ENCODE measurements at places on chromosomes 5 and 9.

- DNase-seq, result no peak
Measured at GRCh38 chr5:142499591-142500226, 174.9 kb upstream of the SPRY4 start.

DNA sequence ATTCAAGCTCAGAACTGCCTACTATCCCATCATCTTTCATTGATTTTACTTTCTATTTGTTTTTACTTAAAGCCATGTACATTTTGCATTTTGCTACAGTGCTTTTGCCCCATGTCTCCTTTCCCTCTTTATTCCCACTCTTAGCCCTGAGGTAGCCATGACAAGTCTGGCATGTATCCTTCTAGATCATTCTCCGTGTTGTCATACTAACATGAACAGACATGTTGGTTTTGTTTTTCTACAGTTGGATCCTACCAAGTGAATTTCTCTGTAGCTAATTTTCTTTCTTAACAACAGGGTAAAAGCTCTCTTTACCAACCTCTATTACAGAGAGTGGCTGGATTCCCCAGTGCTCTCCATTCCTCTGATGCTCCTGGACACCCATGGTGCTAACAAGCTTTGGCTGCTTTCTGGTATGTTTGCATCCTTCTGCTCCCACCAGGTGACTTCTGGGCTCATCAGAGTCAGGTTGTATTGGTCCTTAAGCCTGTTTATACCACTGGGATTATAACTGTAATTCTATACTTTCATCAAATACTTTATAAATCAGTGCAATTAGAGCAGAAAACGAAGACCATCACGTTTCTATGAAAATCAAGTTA lies 38.8 kb upstream of the BOD1 start:
- DNase-seq, result no peak

- DNase-seq, result peak; percentile 69
Measured at GRCh38 chr9:38088006-38088925, 19.2 kb upstream of the SHB start.

- no peak for DNase-seq
Measured at GRCh38 chr5:114612406-114612805, 250.5 kb downstream of the KCNN2 start.

DNA sequence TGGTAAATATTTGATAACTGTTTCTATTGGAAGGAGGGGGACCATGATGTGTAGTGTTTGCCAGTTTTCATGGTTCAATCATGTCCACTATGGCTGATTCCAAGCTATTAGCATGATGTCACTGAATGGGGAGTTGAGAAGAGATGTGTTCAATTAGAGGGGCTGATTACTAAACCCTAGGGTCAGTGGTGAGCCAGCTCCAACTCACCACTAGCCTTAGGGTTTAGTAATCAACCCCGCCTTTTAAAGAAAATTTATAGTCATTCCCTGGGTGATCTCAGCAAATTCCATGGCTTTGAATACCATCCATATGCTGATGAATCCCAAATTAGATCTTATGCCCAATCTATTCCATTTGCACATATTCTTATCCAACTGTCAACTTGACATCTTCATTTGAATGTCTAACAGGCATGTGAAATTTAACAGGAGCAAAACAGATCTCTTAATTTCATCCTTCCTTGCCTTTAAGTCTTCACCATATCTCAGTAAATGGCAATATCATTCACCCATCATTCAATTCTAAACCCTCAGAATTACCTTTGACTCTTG lies 98.8 kb downstream of the GCNT1 start:
- no peak for DNase-seq

DNA sequence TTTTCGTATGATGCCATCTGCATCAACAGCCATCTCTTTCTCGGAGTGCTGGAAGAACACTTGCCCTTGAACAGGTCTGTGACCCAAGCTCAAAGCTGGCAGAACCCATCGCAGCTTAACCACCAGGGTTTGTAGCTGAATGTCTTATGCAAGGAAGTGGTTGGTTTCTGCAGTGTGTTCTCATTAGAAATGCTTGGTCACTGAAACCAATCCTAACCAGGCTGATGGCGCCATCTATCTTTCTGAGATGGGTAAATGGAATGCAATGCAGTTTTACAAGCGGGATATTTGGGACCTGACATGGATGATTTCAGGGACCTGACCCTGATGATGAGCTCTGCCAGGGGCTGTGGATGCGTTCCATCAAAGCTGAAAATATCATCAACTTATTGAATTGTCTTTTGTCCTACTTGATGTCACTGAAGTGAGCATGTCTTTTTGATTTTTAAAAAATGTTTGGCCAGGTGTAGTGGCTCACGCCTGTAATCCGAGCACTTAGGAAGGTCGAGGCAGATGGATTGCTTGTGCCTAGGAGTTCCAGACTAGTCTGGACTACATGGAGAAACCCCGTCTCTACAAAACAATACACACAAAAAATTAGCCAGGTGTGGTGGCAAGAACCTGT lies 28.7 kb downstream of the DMRT3 start:
- peak; percentile 81 for DNase-seq

GRCh38 chr9:88530051-88530450 lies 4.9 kb upstream of the NXNL2 start:
- no peak for DNase-seq

- no peak for DNase-seq
Measured at GRCh38 chr9:120859361-120859760, 16.6 kb upstream of the PSMD5 start.

DNA sequence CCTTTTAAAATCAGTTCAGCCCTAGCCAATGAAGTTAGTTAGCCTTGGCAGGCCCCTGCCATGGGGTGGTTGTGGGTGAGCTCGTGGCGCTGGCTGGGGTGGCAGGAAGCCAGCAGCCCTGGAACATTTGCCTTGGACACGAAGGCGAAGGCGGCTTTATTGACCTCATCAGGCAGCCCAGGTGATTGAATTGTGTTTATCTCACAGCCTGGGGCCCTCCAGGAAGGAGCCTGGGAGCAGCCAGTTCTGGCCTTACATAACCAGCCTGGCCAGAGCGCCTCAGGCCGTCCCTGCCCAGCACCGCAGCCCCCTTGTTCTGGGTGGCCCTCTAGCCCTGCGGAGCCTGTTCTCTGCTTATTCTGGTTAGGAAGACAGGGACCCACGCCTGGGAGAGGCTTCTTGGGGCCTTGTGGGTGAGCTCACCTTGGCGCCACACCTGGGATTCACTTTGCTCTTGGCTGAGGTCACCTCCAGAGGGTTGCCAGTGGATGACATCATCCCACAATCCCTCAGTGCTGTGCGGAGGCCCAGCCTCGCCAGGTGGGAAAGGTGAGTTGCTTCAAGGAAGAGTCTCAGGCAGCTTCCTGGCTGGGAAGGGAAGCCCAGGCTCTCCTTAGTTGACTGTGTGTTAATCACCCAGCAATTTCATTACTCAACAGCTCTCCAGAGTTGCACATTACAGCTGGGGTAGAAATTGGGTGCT lies 54.4 kb upstream of the RPL26L1 start:
- DNase-seq, result peak; percentile 25

DNA sequence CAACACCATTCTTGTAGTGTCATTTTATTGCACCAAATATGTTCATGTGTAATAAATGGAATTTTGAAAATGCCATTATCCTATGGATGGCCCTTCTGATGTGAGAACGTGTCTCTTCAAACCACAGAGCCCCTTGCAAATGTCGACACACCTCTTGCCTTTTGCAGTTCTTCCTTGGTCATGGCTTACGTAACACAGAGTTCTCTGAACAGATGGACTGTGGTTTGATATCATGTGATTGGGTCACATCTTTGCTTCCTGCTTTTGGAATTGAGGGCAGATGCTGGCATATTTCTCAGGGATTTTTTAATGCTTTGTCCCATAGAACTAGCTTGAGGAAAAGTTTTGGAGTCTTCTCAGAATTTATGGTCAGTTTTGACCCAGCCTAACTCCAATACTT lies 4.6 kb downstream of the TGFBR1 start:
- peak; percentile 84 for DNase-seq

GRCh38 chr5:65255294-65255693 lies 226.4 kb downstream of the ADAMTS6 start:
- no peak for DNase-seq

GRCh38 chr5:126374109-126374416 lies 49.1 kb upstream of the GRAMD2B start:
- no peak for DNase-seq

- DNase-seq, result peak; percentile 45
Measured at GRCh38 chr9:108271646-108272348, 584.0 kb downstream of the ACTL7B start.

DNA sequence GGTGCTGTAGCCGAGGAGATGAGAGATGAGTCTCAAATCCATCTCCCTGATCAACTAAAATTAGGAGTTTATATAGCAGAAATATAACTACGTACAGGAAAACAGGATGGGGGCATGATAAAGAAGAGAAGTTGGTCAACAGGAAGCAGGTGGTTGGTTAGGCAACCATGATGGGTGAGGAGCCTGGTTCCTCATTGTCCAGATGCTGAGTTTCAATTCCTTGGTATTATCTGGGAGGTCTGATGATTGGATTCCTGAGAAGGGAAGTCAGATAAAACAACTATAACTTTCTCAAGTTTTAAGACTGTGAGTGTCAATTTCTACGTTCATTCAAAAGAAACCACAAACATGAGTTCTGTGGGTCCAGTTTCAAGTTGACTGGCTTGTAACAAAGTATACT lies 323.9 kb downstream of the MTRR start:
- no peak for DNase-seq

GRCh38 chr5:756171-756570 lies 28.4 kb downstream of the ZDHHC11B start:
- DNase-seq, result no peak

- DNase-seq, result no peak
Measured at GRCh38 chr5:44809956-44810420, 1.2 kb downstream of the MRPS30 start.

- no peak for DNase-seq
Measured at GRCh38 chr5:90097082-90097477, 312.5 kb downstream of the CETN3 start.

- no peak for DNase-seq
Measured at GRCh38 chr5:9013147-9013546, 532.7 kb downstream of the SEMA5A start.

DNA sequence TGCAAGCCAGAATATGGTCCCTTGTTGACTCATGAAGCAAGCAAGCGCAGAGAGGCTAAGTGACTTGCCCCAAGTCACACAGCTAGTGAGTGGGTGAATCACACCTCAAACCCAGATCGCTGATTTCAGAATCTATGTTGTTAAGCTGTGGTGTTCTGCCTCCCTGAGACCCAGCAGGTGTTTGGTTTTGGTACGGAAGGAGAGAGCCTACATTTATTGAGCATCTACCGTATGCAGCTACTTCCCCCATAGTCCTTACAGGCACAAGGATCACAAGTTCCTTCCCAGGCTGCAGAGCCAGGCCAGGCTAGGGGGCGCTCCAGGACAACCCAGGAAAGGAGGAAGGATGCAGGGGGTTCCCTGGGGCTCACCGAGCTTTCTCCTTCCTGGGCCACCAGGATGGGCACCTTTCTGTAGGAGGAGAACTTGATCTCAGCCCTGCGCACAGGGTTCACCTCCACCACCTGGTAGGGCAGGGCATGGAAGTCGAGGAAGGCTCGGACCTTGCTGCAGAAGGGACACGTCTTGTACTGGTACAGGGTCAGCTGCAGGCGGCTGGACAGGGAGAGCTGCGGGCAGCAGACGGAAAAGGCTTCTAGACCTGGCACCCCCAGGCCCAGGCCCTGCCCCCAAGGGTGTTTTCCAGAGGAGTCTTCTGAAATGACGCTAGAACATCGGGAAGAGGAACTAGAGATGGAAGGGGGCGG lies 2.5 kb downstream of the PTGES2 start:
- peak; percentile 91 for DNase-seq

DNA sequence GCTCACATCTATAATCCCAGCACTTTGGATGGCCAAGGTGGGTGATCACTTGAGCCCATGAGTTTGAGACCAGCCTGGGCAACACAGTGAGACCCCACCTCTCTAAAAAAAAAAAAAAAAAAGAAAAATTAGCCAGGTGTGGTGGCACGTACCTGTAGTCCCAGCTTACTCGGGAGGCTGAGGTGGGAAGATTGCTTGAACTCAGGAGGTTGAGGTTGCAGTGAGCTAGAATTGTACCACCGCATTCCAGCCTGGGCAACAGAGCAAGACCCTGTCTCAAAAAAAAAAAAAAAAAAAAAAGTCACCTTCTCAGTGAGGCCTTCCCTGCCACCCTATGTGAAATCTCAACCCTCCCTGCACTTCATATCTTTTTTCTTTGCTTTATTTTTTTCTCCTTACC lies 14.0 kb upstream of the SEPTIN8 start:
- no peak for DNase-seq

GRCh38 chr5:142096382-142096781 lies 12.2 kb upstream of the NDFIP1 start:
- no peak for DNase-seq

- peak; percentile 84 for DNase-seq
Measured at GRCh38 chr5:131242728-131243255, 21.1 kb upstream of the CDC42SE2 start.

DNA sequence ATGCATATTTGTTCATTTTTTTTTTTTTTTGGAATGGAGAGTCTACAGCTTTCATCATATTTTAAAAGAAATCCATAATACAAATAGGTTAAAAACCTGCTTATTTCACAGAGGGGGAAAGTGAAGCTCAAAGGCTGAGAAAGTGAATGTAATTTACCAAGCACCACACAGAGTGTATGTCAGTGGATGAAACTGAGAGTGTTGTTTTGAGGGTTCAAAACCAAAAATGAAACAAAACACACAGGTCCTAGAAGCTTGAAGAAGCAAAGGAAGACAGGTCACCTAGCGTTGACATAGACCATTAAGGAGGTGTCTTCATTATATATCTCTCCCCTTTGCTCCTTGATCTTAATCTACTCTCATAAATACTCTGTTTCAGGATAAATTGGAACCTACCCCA lies 7.5 kb downstream of the NMUR2 start:
- no peak for DNase-seq

DNA sequence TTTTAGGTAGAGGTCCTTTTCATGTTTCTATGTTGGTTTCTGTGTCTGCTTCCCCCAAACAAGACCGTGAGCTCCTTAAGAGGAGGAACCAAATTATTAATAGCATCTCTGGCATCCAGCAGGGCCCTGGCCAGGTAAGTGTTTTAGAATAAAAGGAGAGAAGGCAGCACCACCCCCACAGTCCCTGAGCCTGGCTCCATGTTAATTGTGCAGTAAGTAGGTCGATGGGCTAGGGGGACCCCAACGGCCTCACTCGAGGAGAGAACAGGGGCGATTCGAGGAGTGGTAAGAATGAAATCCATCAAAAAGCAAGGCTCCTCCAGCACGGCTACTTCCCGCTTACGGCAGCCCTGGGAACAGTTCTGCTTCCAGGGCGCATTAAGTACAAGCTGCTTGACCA lies 67.0 kb downstream of the GABBR2 start:
- no peak for DNase-seq

DNA sequence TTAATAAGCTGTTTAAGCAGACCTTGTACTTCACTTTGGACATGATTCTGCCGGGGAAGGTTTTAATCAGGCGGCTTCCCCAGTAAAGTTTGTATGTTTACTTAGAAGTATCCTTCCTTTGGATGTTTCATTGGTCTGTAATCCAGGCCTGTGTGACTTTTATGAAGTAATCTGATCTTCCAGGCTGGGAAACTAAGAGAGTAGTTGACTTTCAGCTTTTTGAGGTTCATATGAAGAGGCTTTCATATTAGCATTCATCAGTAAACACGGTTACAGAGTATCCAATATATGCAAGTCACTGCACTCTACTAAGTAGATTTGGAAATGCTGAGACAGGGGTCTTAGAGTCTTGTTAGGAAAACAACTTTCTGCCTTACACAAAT lies 1.1 kb downstream of the DNAJC21 start:
- DNase-seq, result no peak

GRCh38 chr5:169280286-169280685 lies 20.7 kb downstream of the SLIT3 start:
- DNase-seq, result no peak

Data from suppressor macrophage treated with lipopolysaccharide for 1 hour (primary cell).